ENCODE measurements at places on chromosomes 6 and 20.

DNA sequence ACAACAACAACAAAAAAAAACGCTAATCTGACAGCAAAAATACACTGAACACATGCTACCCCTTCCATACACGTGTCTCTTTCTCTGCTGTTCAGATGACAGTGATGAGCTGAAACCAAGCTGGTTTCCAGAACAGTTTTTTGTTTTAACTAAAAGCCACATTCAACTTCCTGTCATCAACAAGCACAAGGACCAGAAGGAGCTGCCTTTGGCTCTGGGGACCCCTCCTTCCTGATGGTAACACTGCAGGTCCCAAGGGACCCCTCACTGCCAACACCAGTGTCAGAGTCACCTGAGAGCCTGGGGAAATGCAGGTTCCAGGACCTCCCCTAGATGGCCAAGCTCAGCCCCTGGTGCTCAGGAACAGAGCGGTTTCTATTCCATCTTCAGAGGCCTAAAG lies 6.0 kb downstream of the CST7 start:
- no peak for DNase-seq

GRCh38 chr6:160081398-160081797 lies 40.2 kb upstream of the SLC22A1 start:
- no peak for DNase-seq

GRCh38 chr20:46647469-46647868 lies 3.8 kb downstream of the SLC13A3 start:
- DNase-seq, result no peak

- DNase-seq, result no peak
These were observed 51.8 kb downstream of the SIM1 start for GRCh38 chr6:100412872-100413271.

DNA sequence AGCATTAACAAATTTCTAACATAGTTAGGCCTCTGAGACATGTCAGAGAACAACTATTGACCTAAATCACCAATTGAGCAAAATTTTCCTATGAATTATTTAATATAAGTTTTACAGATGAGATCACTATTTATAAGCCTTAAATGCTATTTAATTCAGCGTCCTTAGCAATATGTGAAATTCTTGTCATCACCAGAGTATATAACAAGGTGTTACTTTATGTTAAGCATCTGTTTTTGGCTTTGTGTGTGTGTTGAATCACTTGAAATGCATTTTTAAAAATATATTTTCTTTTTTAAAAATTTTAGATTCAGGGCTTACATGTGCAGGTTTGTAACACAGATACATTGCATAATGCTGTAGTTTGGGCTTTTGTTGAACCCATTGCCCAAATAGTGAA lies 794.1 kb downstream of the EYS start:
- no peak for DNase-seq

DNA sequence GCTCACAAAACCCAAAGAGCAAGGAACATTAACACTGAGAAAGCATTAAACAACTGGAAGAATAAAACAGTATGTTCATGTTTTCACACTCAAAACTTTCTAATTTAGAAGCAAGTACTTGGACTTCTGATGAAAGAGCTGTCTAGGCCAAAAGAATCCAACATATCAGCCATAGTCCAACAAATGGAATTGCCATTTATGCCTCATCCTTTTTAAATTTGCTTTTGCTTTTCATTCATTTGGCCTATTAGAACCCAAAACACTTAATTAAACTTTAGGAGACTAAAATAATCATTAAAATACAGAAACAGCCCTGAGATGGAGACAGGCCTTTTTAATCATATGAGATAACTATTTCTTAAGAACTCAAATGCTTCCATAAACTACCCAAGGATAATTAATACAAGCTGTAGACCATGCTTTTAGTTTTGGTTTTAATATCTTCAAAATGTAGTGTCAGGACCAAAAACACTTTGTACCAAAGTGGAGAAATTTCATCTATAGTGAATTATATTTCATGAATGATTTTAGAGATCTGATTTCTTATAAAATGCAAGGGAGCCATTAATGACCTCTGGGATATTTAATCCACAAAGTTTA lies 166.5 kb downstream of the KIF6 start:
- no peak for DNase-seq

DNA sequence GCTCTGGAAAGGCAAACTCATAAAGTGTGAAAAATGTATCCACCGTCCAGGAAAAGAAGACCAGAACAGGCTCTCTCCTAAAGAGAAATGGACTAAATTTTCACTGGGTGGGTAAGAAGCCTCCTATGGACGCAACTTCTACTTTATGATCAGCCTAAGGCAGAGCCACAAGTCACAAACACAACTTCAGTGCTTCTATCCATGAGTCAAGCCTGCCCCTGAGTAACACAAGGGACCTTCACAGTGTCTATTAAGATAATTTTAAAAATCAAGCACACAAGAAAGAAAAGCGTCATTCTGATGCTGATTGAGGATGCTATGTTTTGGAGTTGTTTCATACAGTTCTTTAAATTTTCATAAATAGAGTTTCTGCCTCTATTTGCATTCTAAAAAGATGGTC lies 601.7 kb upstream of the ARID1B start:
- no peak for DNase-seq

DNA sequence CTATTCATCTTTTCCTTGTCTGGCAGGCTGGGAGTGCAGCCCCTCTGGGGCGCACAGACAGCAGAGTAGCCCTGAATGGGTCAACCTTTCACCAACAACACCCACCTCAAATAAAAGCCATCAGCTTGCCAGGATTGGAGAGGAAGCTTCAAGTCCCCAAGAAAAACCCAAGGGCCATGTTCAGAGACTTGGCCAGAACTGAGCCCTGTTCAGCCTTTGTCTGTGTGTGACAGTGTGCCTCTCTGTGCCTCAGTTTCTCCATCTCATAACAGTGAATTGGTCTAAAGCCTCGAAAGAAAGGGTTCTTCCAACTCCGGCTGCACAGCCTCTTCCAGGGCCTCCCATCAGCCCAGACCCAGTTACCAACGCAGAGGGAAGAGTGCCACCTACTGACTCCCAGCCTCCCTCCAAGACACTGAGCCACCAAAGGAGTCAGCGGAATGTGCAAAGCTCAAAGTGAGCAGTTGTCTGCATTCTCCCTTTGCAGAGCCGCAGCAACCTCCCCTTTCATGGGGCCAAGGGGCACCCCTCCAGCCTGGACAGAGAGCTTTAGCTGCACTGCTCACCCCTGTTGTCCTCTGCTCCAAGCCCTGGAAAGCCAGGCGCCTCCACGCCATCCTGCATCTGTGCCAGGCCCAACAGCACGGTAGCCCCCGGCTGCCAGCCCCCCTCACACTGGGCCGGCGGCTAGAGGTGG lies 82.7 kb upstream of the TOP1 start:
- no peak for DNase-seq

GRCh38 chr6:34529665-34530327 lies 26.3 kb downstream of the SPDEF start:
- DNase-seq, result no peak

- no peak for DNase-seq
These were observed 95.6 kb upstream of the SHLD1 start for GRCh38 chr20:5654557-5654956.

DNA sequence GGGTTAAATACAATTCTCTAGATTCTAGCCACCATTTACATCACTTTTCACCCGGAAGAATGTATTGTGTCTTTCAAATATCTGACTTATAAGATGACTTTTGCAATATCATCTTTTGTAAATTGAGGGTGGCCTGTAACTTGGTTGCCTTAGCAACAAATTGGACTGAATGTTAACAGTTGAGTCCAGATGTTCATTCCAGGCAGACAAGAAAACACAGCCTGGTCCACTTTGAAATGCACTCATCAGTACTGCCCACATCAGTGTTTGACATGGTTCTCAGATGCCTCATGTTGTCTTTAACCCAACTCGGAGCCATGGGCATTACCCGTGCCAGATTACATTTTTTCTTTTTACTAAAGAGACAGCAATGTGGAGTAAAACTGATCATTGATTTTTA lies 781.6 kb upstream of the CHD6 start:
- no peak for DNase-seq

GRCh38 chr6:74658391-74658790 lies 547.5 kb downstream of the COL12A1 start:
- DNase-seq, result no peak

DNA sequence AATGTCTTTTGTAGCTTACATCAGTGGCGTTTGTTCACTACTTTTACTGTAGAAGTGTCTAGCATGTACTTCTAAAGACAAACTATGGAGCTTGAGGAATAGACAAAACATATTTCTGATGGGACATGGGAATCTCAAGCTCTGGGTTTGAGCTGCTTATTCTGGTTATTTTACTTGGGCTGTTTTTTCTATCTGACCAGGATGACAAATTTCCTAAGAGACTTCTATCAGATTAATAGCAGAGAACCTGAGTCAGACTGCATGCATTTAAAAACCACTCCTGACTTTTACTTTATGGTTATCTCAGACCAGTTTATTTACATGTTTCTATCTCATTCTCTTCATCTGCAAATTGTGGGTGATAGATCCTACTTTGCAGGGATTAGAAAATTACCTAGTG lies 1282.3 kb upstream of the GJE1 start:
- DNase-seq, result no peak

GRCh38 chr6:33076406-33076934 lies 680 bp downstream of the HLA-DPB1 start:
- DNase-seq, result no peak

DNA sequence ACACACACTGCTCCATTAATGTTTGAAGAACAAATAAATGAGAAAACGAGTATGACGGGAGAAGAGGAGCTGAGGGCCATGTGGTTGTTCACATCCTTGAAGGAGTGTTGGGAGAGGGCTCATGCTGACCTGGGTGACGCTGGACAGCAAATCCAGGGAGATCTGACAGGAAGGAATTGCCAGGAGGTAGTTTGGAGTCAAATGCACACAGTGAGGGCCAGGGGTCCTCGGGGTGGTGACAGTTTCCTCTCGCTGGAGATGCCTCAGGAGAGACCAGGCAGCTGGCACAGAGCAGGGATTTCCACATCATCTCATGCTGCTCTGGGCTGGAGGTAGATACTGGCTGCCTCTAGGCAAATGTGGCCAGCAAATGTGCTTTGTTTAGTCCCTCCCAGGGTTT lies 2.0 kb upstream of the TMEM181 start:
- no peak for DNase-seq

- DNase-seq, result no peak
These were observed 97.9 kb upstream of the TSHZ2 start for GRCh38 chr20:52874241-52874640.

DNA sequence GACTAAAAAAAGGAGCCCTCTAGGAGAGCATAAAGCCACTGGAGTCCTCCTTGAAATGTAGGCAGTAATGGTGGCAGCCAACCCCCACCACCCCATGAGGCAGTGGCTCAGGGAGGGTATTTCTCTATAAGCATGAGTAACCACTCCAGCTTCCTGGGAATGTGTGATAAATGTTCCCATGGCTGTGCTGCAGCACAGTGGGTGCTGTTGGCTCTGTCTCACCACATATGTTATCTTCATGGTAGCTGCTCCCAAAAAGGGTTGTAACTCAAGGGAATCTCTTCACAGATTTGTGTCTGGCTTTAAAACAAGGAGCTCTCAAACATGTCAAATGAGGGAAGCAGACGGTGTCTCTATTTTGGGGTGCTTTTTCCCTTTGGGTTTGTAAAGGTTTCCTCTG lies 7.5 kb upstream of the PHACTR1 start:
- DNase-seq, result no peak

DNA sequence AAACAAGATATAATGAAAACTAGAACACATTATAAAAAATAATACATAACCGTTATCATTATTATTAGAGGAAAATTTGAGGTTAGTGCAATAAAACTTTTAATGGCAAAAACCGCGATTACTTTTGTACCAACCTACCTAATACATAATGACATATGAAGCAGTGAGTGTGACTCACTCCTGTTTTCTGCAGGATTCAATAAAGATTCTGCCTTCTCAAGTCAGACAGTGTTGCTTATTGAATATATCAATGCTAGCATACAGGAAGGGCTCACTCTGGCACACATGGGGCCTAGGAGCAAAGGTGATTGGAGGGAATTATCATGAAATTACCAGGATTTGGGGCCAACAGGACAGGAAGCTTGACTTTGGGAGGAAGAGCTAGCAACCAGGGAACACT lies 230.8 kb upstream of the CEP162 start:
- no peak for DNase-seq

GRCh38 chr20:44651434-44651683 lies 140 bp downstream of the ADA start:
- no peak for DNase-seq

DNA sequence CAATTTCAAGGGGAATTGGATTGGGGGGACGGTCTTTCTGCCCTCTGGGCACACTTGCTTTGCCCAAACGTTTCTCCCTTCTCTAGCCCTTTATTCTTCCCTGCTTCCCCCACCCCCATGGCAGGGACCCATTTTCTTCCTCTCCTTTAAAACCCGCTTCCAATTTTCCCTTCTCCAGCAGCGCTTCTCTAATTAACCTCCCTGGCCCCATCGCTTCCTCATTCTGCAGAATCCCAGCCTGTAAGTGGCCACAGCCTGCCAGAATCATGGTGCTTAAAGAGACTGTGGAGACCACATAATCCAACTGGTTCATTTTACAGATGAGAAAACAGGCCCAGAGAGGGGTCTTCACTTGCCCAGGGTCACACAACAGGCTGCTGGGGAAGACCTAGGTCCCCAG lies 61.4 kb downstream of the CPNE5 start:
- DNase-seq, result no peak

GRCh38 chr20:45913116-45913515 lies 1.2 kb upstream of the PLTP start:
- no peak for DNase-seq

GRCh38 chr6:20698675-20699074 lies 164.4 kb downstream of the CDKAL1 start:
- no peak for DNase-seq

GRCh38 chr6:138815797-138816528 lies 20.1 kb downstream of the ECT2L start:
- DNase-seq, result no peak

- no peak for DNase-seq
These were observed 117.9 kb downstream of the SGK1 start for GRCh38 chr6:134199848-134200606.

DNA sequence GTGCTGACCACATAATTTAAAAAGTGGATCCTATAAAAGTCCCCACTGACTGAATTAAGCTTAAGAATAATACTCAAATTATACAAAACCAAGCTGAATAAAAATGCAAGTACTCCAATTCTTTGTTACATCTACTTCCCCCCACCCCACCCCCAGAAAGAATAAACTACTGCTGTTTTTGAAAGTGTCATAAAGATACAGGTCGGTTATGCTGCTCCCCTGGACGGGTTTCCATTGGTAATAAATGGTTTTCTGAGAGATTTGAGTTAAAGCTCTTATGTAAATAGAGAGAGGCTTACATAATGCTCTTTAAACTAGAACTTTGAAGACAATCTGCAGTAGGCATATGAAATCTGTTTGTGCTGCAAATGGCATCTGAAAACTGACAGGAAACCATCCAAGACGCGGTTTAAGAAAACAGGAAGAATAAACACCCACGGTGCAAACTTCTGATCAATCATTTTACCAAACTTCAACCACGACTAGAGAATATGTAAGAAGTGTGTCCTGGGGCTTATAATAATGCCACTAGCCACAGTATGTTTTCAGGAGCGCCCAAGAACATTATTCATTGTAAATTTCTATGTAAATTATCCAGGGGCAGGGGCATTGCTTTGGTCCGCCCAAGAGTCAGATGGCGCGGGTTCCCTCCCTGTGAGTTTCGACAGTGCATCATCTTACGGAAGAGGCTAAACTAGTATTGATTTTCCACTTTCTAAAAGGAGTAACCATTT lies 10.8 kb upstream of the POU3F2 start:
- no peak for DNase-seq

- DNase-seq, result peak; percentile 78
These were observed 44.2 kb downstream of the ZNF831 start for GRCh38 chr20:59207742-59208357.
